ENCODE measurements at places on chromosomes 7 and 10.
A peak's percentile ranks its signal among the peaks of the same experiment; 100 is the strongest.

GRCh38 chr7:80711531-80711930, 73.1 kb downstream of the CD36 start:
- DNase-seq, result no peak

GRCh38 chr7:92740700-92741126, 95.7 kb downstream of the CDK6 start:
- DNase-seq, result no peak

GRCh38 chr7:127978421-127978820, 52.8 kb downstream of the LRRC4 start:
- no peak for DNase-seq

GRCh38 chr7:114660126-114660486, 245.5 kb downstream of the FOXP2 start:
- DNase-seq, result no peak

- no peak for DNase-seq
Observed at GRCh38 chr10:63005246-63005645, 127.9 kb upstream of the NRBF2 start.

GRCh38 chr10:71367271-71367670, 29.4 kb upstream of the CDH23 start:
- DNase-seq, result no peak

GRCh38 chr7:7254908-7255307, 72.6 kb downstream of the C1GALT1 start:
- no peak for DNase-seq

- peak; percentile 29 for DNase-seq
Observed at GRCh38 chr7:150962553-150963399, 15.3 kb downstream of the KCNH2 start.

- no peak for DNase-seq
Observed at GRCh38 chr7:83325083-83325482, 162.4 kb upstream of the PCLO start.

DNA sequence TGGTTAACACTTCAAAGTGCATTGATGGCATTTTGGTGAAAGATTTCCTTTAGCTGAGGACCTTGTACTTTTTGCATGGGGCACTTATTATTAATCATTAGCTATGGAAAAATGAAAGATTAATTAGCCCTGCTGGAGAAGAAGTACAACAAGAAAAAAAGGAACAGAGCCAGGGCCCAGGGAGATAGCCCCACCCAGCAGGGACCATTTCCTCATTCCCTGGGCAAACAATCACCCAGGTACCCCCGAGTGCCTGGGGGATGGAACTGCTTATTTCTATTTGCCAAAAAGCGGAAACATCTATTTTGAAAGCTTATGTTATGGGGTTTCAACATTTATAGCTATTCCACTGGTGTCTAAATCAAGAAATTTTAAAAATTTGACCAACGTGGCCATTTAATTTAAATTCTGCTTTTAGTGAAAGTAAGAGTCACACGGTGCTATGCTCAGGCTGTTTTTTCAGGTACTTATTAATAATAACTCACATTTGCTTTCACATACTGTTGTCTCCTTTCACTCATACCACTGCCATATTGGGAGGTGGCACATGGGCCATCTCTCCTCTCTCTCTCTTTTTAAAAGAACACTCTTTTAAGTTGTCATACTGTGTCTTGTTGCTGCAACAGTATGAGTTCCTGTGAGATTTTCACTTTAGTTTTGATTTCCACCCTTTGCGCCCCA, 143.6 kb upstream of the KIF5B start:
- DNase-seq, result no peak

DNA sequence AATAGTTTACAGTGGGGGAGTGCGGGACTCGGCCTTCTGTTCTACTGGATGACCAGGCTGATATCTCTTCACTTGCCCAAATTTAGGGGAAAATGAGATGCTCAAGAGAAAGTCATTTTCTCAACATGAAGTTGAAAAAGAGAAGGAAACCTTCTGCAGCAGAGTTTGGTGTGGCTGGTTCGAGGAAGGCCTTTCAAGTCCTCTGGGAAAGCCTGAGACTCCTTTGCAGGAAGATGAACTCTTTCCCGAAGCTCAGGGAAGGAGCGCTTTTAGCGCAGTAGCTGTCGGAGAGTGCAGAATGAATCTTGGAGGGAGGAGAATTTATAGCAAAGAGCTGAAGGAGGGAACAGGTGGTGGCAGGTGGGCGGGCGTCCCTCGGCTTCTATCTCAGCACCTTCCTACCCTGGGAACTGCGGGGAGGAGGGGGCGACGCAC, at the start of gene ATOH7:
TSS of gene ATOH7 (minus strand) at position 297 of the 435 bp plus-strand sequence. CDS start 436 bp downstream, outside the sequence.
- DNase-seq, result no peak

- no peak for DNase-seq
Observed at GRCh38 chr7:44547536-44548231, 6.6 kb upstream of the NPC1L1 start.

- DNase-seq, result no peak
Observed at GRCh38 chr7:92699560-92699959, 109.4 kb upstream of the FAM133B start.
